ENCODE measurements at places on chromosomes 3 and 15. TPM values are rescaled to one million over a fixed set of nuclear protein-coding genes. Genes with fewer than 3 reads are reported as not detected.

Gene DUOXA2
- not detected for polyA plus RNA-seq

Gene LYZL4
- polyA plus RNA-seq, result not detected

DNA sequence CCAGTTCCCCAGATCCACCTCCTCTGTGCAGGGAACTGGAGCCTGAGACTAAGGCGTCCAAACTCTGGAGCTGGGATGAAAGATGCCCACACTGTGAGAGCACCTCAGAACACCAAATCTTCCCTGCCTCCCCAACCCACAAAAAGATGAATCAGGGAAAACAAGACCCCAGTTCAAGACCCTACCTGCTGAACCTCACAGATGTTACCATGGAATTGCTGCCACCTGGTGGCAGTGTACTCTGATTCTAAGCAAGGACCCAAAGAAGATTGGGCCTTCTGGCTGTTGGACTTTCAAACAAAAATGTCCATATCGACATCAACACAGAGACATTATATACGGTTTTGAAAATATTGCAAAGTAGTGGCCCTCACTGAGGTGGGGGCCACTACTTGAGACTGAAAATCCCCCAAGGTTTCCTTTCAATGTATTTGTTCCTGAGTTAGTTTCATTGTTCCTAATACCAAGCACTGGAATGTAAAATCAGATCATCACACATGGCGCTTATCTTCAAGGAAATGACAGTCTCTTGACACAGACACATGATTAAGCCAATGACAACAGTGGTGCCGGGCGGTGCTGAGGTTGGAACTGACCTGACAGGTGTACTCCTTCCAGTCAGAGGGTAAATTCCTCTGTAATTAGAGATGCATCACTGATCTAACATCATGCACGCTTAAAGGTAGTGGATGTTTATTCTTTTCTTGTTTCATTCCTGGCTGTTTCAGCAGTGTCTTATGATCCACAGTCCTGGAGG, 67.6 kb downstream of the SLC6A11 start:
- DNase-seq, result no peak

- no peak for DNase-seq
Observed at GRCh38 chr3:45026957-45027356, 854 bp downstream of the CLEC3B start.

- DNase-seq, result no peak
Observed at GRCh38 chr3:156681002-156681401, 6.6 kb downstream of the TIPARP start.

DNA sequence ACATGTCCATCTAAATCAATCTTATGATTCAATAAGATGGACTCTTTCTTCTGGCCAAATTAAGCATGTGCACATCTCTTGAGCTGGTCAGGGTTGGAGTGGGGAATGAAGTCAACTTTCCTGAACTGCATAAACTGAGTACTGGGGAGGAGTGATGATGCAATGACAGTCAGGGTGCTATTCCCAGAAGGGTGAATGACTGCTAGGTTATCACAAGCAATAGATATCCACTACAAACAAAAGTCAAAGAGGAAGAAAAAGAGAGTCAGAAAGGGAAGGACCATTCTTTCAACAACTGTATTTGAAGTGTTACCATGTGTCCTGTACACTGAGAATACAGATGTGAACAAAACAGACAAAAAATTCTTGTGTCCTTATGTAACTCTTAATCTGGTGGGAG, 70.0 kb downstream of the ALCAM start:
- no peak for DNase-seq

Data from spinal cord (tissue), 10 donors.